ENCODE measurements at places on chromosomes 3 and 15. TPM values are rescaled to one million over a fixed set of nuclear protein-coding genes. Genes with fewer than 3 reads are reported as not detected.

- DNase-seq, result no peak
These were observed 68.9 kb downstream of the IL20RB start for GRCh38 chr3:137026701-137027100.

DNA sequence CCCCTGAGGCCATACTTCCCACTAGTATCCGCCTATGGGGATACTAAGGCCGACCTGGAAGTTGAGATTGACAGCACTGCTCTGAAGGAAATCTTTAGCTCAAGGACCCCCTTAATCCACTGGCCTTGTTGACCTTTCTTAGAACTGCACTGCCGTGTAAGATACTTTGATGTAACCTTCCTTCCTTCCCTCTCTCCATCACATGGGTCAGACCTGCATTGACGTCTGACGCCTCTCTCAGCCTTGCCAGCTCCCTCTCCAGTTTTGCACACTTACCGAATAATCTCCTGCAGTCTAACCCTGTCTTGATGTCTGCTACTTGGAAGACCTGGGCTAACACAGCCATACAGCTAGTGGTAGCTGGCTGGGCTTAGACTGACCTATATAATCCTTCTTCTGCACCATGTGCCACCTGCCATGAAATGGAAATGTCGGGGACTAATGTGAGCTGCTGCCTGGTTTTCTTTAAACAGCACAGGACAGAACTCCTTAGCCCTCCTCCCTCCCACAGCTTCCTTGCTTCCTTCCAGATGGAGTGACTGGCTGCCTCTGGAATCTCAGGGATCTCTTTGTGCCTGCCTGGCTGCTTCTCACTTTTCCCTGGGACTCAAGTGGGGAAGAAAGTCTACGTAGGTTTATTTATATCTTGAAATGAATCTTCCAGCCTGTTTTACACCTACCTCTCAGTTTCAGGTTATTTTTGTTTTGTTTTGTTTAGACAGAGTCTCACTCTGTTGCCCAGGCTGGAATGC lies 39.2 kb upstream of the HERC1 start:
- no peak for DNase-seq

DNA sequence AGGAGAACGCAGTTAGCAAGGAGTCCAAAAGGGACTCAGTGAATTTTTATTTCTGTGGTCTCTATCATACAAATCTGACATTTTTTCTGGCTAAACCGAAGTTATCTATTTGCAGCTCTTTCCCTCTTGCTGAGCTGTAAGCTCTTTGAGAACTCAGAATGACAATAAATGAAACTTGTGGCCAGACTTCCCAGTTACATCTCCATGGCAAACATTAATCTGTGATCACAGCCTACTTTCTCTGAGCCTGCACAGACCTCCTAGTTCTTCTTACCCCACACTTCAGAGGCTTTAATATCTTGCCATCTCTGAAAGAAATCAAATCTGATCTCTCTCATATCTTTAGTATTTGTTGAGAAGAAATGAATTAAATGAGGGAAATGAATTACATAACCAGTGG lies 58.0 kb downstream of the PLD1 start:
- no peak for DNase-seq

DNA sequence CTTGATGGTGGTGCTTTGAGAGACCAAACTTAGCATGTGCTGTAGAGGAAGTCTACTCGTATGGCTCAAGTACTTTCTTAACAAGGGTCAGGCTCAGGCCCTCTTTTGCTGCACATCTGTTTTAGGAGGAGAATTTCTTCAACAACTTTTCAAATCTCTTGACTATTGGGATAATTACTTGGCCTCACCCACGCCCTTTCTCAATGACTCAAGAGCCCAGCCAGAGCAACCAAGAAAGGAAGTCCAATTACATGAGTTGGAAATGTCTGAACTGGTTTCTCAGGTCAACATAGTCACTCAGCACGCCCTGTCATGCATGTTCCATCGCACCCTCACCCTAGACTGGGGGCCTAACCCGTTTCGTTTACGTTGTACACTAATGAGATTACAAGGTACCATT lies 44.8 kb upstream of the UMPS start:
- no peak for DNase-seq

GRCh38 chr15:44736181-44736765 lies at the start of gene TRIM69:
TRIM69 (plus strand) TSS chr15:44736528; CDS start chr15:44736705, 177 bp downstream.
- no peak for DNase-seq

- peak; percentile 23 for DNase-seq
These were observed 75.5 kb downstream of the NEDD4 start for GRCh38 chr15:55917881-55918296.

DNA sequence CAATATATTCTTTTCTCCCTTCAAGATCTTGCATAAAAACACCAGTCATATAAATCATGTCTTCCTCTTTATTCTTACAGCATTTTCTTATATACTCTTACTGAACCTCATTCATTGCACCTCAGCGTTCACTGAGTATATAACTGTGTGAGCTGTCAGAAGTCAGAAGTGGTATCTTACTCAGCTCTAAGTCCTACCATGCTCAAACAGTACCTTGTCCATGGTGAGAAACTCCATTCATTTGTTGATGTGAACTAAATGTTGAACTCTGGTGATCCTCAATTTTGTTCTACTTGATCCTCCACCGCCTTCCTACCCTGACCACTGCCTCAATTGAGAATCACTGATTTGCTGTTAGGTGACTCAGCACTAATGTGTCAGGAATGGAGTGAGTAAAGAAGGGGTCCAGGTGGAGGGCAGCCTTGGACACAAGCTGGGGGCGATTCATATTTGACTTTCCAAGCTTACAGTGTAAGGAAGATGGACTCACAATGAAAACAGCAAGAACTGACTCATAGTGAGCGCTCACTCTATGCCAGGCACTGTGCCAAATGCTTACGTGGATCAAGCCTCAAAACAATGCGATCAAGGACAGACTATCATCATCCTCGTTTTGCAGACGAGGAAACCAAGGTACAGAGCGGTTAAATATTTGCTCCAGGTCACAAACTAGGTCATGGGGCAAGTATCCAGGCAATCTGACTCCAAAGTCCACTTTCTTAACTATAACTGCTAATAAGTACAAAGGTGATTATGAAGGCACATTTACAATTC lies 13.5 kb upstream of the ZFYVE19 start:
- no peak for DNase-seq

DNA sequence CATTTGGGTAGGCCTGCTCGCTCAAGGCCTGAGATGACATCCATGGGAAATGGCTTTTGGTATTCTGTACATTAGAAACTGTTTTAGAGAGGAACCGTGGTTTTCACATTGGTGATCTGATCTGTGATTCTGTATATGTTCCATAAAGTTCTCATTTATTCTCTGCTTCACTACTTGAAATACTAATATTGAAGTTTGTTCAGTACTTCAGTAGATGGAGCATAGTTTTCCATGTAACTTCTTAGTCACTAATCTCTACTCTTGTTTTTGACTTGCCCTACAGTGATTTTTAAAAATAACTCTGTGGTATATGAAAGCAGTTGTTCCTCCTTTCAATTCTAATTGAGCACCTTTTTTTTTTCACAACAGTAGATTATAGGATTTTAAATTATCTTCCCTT lies 66.5 kb downstream of the MBNL1 start:
- no peak for DNase-seq

DNA sequence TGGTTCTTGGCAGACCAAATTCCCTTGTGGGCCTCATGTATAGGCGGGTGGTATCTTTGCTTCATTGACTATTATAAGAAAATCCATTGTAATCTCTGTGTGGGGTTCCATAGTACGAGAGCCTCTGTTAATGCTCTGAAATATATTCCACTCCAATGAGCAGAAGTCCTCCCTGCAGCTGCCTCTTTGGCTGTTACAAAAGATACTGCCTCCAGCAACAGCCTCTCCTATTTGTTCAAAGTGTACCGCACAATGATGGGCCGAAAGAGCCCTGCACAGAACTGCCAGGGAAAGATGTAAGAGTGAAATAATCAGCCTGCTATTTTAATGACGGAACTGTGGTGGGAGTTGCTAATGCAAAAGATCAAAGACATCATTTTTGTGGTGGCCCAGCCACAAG lies 48.9 kb downstream of the GRK7 start:
- no peak for DNase-seq

DNA sequence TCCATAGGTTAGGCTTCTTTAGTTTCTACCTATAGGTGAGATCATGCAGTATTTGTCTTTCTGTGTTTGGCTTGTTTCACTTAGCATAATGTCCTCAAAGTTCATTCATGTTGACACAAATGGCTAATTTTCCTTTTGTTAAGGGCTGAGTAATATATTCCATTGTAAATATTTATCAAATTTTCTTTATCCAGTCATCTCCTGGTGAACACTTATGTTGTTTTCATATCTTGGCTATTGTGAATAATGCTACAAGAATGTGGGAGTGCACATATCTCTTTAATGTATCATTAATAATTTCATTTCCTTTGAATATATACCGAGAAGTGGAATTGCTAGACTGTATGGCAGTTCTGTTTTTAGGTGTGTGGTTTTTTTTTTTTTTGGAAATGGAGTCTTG lies 250.9 kb upstream of the SEMA6D start:
- no peak for DNase-seq

The TM4SF18 gene
- 23.4 TPM for polyA plus RNA-seq

The ULK4 gene
- 4.7 TPM for polyA plus RNA-seq

The PLOD2 gene
- polyA plus RNA-seq, result 192 TPM

The PCSK6 gene
- 6.7 TPM for polyA plus RNA-seq

The SLC22A14 gene
- 0.40 TPM for polyA plus RNA-seq

The NRROS gene
- 3.7 TPM for polyA plus RNA-seq

The NECTIN3 gene
- 33.2 TPM for polyA plus RNA-seq
